HS-5 (cell line): ENCODE measurements at places on chromosomes 16 and 17.
A peak's percentile ranks its signal among the peaks of the same experiment; 100 is the strongest.

DNA sequence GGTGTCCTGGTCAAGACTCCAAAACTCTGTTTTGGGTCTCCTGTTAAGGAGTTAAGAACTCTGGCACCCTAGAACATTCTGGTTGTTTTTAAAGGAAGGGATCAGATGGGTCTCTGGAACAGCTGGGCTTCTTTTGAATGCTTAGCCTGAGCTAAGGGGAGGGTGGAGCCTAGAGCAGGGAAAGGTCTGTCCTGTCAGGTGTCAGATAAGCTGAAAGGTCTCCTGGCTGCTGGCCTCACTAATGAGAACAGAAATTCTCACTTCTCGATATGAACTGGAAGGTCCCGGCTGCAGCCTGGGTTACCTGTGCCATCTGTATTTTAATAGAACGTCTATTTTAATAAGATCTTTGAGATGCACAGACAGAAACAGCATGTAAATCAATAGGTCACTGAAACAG, 69.0 kb downstream of the RAP1GAP2 start:
- no peak for DNase-seq

- DNase-seq: no peak
Observed at GRCh38 chr16:66603537-66604375, 748 bp upstream of the CMTM3 start.

- no peak for DNase-seq
Observed at GRCh38 chr16:74563828-74564263, 43.1 kb downstream of the GLG1 start.

DNA sequence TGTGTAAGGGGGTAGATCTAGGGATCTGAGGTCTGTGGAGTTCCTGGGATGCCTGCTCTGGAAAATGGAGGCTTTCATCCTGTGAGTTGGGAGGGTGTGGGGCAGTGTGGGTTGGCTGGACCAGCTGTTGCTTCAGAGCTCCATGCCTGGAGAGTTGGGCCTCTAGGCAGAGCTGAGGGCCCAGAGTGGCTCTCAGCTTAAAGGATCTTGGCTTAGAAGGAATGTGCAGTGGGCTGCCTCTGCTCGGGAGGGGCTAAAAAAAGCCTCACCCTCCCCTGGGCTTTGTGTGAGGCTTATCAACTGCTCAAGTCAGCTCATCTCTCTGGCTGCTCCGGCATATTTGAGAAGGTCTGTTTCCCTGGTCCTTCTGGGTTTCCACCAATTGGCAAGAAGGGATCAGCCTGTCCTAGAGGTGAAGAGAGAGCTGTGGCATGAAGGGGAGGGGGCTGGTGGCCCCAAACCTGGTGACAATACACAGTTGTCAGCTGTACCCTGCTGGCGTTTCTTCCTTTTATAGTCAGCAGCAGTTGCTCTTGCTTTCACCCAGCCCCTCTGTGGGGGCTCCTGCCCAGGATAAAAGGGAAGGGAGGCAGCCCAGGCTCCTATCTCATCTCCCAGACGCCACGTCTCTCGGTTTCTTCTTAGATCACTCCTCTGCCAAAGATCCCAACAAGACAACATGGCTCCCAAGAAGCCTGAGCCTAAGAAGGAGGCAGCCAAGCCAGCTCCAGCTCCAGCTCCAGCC, at the start of gene MYL4:
MYL4 (plus strand) TSS at position 605 of the 745 bp plus-strand sequence; CDS start at position 680, 75 bp downstream.
- DNase-seq: no peak

GRCh38 chr16:11138769-11139325, 117.2 kb downstream of the SOCS1 start:
- DNase-seq: no peak

DNA sequence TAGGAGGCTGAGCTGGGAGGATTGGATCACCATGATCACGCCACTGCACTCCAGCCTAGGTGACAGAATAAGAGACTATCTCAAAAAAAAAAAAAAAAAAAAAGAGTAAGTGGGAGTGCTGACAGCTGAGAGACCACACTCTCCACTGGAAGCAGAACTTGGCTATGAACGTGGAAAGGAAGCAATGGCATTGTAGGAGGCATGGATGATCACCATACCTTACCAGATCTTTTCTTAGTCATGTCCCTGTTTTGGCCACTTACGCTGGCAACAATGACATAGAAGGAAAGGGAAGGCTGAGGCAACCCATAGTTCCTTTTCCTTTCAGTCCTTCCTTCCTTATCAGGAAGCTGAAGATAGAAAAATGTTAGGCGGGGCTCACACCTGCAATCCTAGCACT, 3.7 kb upstream of the ATP1B2 start:
- no peak for DNase-seq

DNA sequence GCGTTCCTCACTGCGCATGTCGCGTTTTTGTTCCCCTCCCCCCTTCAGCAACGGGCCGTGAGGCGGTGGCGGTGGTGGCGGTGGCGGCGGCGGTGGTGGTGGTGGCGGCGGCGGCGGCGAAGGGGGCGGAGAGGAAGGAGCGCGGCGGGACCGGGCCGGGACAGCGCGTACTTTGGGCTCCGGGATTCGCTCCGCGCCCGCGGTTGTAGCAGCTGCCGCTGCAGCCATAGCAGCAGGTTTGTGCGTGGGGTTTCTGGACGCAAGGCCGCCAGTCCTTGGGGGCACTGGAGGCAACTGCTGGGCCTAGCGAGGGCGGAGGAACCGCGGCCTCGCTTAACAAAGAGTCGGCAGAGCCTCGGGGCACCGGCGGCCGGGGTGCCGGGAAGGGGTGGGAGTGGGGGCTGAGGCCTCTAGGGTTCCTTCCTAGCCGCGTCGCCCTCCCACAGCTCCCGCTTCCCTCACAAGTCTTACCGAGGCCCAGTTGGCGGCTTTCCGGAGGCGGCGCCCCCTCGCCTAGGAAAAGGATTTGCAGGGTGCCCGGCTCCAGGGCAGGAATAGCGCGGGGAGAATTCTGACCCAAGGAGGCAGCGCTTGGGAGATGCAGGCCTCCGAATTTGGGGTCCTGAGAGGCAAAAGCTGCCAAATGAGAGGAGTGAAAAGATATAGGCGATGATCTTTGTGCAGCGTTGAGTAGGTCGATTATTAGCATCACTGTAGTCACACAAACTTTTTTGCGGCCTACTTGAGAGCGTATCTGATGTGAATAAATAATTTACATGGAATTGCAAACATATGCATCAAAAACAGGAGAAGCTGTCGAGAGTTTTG, at the start of gene DDX42:
DDX42 (plus strand) TSS at position 30 of the 828 bp plus-strand sequence. CDS start 12,880 bp downstream, outside the sequence.
- peak; percentile 25 for DNase-seq

DNA sequence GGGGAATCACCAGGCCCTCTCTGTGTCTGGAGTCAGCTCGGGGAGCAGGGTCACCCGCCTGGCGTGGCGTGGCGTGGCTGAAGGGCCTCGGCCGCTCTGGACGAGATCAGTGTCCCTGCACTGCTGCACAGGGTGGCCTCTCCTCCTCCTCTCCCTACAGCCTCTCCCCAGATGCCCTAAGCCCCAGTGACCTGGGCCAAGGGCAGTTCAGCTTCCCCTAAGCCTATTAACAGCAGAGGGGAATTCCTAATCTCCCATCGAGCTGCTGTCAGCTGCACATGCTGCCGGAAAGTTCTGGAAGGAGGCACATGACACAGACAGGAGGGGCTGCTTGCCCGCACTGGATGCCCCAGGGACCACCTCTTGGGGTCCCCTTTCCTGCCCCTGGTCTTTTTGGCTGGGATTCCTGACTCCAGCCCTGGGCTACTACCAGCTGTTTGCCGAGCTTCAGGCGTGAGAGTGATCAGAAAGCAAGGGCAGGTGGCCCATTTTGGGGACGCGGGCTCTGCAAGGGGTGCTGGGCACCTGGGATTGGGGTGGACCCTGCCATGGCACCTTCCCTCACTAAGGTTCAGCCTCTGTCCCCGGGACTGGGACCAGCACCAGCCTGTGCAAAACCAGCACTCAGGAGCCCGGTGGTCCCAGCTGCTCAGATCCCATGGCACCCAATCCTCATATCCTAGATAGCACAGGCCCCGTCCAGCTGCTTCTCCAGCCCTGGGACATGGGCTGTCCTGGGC, 794 bp downstream of the PDE6G start:
- DNase-seq: no peak

- no peak for DNase-seq
Observed at GRCh38 chr17:69188796-69189195, 39.8 kb downstream of the ABCA10 start.

DNA sequence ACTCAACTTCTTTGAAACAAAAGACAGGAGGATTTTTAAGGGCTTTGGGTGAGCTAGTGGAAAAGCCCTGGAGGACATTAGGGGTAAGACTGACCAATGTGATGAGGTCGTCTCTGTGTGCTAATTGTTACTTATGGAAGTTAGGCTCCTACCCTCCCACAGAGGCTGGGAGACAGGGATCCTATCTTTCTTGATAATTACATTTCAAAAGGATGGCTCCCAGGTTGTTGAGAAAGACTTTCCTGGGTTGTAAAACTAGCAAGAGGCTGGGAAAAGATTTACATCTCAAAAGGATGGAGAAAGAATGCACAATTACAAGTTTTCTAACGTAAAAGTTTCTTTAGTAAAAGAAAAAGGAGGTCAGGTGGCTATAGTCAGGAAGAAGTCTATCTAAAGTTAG, 605.8 kb upstream of the GOT2 start:
- DNase-seq: no peak

- no peak for DNase-seq
Observed at GRCh38 chr16:53974484-53975080, 270.6 kb downstream of the FTO start.

DNA sequence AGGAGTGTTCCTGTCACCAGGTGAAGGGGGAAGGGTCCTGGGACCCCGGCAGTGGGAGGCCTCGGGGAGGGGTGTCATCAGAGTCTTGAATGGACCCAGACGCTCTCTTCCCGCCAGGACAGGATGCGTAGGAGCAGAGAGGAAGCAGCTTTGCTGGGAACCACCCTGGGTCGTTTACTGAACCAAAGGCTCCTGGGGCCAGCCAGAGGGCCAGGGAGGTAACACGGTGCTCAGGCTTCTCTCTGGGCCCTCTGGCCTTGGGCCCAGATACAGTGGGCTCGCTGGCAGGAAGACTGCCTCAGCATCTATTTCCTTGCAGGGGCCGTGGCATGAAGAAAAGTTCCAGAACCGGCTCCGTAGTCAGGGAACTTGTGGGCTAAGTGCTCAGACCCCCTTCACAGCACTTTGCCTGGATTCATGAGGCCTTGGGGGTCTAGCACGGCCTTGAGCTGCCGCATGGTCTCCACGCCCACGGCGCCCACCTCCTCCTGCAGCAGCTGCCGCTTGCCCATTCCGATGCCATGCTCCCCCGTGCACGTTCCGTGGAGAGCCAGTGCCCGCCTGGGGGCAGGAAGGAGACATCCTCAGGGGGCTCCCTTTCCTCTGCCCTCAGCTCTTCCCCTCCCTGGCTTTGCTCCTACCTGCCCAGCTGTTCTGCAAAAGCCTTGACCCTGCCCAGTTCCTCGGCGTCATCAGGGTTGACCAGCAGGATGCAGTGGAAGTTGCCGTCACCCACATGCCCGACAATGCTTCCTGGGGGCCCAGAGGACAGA, 4.4 kb downstream of the LDHD start:
- DNase-seq: no peak

DNA sequence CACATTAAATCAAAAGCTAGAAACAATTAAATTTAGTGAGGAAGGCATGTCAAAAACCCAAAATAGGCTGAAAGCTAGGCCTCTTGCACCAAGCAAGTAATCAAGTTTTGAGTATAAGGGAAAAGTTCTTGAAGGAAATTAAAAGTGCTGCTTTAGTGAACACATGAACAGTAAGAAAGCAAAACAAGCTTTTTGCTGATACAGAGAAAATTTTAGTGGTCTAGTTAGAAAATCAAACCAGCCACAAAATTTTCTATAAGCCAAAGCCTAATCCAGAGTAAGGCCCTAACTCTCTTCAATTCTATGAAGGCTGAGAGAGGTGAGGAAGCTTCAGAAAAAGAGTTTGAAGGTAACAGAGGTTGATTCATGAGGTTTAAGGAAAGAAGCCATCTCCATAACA, 116.2 kb downstream of the CYB561 start:
- no peak for DNase-seq

- no peak for DNase-seq
Observed at GRCh38 chr16:27977966-27978365, 85.5 kb downstream of the GSG1L start.

DNA sequence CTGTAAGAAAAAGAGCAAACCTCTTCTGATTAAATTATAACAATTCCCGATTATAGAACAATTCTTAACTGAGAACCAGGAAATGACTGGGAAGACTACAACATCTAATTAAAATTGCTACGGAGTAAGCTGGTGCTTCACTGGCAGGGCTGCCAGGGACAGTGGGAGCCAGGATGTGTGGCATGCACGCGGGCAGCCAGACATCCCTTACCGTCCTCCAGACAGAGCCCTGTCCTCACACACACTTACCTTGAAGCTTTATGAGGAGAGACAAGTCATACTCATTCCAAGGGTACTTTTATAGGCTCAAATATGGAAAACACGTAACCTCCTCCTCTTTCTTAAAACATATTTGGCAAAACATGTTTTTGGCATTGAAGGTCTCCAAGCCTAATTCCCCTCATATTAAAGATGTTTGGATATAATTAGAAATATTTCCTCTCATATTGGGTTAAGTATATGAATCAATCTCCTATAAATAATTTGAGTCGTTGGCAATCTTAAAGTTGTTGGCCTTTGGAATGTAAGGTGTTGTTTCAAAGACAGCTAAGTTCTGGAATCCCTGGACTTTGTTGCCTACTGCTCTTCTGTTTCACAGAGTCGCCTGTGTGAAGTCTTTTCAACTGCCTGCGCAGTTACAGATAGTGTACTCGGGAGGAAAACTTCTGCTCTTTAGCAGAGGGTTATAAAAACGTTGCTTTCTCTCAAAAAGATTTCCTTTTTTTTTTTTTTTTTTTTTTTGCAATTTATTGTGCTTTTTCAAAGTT, at the start of gene MYH1:
MYH1 (minus strand) TSS at position 272 of the 767 bp plus-strand sequence. CDS start 1,900 bp downstream, outside the sequence.
- no peak for DNase-seq

DNA sequence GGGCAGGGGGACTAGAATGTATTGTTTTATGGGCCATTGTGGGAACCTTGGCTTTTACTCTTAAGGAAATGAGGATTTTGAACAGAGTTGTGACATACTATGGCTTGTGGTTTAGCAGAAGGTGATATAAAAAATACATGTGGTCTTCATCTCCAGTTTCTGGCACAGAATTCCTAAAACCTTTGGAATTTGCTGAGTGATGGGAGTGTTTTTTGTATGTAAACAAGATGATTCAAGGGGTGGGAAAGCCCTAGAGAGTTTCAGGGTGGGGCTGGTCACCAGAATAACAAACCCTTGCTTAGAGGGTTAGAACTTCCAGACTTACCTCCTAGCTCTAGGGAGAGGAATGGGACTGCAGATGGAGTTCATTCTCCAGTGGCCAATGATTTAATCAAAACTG, 316.1 kb downstream of the PHKB start:
- DNase-seq: no peak
